M059J (cell line): ENCODE measurements at places on chromosomes 7 and 10. TPM values are rescaled to one million over a fixed set of nuclear protein-coding genes. Genes with fewer than 3 reads are reported as not detected.

DNA sequence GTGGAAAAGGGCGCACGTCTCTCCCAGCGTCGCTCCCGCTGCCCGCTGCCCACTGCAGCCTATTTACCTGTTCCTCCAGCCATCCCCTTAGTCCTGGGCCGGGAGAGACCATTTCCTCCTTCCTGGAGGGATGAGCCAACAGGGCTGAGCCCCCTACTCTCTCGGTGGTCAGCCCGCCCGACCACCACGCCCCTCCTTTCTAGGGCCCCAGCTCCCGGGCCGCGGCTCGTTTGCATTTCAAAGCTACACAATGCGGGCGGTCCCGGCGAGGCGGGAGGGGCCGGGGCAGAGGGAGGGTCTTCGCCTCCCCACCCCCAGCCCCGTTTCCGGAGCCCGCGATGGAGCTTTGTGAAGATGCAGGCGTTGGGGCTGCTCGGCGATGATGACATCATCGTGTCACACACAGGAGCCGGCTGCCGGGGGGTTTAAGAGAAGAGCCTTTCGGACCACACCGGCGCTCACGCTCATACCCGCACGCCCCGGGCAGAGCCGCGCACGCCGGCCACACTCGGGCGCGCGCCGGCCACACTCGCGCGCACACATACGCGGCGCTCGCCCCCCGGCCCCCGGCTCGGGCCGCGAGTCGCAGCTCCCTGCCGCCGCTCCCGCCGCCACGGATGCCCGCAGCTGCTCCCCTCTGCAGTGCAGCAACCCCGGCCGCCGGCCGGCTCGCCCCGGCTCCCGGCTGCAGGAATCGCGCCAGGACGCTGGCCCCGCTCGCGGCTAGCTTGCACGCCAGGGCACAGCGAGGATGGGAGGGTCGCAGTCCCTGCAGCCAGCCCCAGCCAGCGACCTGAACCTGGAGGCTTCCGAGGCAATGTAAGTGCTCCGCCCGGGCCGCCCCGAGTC lies 107.7 kb upstream of the BTBD16 start:
- peak; percentile 48 for DNase-seq

The MDFIC gene
- total RNA-seq: 13.6 and 19.1 TPM in 2 replicates

DNA sequence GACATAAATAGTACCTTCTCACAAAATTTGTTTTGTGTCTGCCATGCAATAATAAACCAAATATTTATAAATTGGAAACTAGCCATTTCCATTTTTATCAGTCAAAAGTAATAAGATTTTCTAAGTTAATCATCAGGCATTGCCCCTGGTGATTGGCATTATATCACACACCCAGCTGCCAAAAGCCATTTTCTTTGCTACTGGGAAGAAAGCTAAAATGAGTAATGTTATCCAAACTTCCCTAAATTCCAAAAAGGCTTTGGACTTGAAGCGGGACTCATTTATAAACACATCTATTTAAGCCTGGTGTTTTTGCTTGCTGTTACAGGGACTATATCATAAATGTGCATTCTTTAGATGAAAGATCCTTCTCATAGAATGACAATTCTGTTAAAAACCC lies 86.0 kb downstream of the AKR1D1 start:
- DNase-seq: no peak

The WASHC2C gene
- 6.6 and 11.8 TPM in 2 replicates for total RNA-seq

DNA sequence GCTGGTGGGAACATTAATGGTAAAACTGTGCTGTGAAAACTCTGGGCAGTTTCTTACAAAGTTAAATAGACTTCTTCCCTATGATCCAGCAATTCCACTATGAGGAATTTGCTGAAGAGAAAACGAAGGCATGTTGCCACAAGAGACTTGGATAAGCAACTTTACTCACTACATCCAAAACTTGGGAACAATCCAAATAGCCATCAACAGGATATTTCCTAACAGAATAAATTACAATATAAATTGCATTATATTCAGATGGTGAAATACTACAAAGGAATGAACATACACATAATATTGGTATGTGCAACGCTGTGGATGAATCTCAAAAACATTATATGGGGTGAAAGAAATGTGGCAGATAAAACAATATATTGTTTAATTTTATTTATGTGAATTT lies 21.4 kb upstream of the MKI67 start:
- DNase-seq: peak; percentile 18

- peak; percentile 88 for DNase-seq
Measured at GRCh38 chr7:80941208-80941758, 22.4 kb upstream of the SEMA3C start.

DNA sequence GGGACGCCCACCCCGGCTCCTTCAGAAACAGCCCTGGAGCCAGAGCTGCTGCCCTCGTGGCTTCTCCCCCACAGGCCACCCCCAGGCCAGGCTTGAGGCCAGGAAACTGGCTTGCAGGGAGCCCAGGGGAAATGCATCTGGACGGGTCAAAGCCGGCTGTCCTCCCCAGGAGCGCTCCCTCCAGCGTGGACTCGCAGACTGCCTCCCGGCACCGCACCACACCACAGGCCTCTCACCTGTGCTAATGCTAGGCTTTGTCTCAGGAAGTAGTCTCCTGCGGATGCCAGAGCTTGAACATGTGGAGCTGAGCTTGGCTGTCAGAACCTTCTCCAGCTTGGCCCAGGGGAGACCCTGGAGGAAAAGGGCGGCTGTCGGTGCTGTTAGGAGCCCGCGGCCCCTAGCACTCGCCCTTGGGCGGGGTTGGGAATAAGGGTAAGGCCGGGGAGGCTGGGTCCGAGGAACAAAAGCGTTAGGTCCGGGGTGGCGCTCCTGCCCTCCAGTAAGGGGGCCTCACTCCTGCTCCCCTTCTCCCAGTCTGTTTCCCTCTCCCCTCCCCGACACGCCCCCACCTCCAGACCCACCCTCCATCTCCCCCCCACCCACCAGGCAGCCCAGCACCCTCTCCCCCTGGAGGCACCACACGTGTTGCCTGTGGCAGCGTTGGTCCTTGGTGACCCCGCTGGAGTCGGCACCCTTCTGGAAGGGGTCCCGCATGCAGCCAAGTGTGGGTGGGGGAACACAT lies 21.6 kb upstream of the DRGX start:
- DNase-seq: no peak

DNA sequence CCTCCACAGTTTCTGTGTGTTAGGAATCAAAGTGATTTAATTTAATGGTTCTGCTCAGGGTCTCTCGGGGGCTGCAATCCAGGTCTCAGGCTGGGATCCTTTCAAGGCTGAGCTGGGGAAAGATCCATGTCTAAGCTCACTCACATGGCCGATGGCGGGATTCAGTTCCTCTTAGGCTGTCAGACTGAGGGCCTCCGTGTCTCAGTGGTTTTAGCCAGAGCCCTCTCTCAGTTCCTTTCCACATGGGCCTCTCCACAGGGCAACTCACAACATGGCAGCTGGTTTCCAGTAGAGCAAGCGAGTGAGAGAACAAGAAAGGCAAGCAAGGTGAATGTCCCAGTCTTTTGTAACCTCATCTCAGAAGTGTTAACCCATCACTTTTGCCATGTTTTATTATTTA lies 26.9 kb downstream of the CAV1 start:
- DNase-seq: no peak

The UBE2H gene
- 60.5 and 98.3 TPM in 2 replicates for total RNA-seq

GRCh38 chr7:125568799-125569198 lies 639.2 kb upstream of the POT1 start:
- DNase-seq: no peak

DNA sequence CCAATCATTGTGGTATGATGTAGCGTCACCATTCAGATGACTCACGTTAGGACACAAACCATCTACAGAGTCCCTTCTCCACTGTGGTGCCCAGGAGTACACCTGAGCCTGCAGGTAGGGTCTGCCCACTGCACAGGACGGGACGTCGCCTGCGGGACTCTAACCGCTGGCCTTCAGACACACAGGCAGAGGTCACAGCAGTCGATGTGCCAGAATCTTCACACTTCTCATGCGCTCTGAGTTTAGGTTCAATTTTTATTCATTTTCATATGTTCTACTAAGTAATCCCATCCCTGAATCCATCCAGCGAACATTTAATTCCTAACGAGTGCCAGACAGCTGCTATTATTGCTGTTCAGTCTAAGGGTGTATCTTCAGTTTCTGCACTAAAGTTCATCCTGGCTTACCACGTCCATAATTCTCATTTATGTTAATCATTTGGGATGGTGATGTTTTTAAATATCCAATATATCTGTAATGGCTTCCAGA lies 73.3 kb downstream of the CXCL12 start:
- DNase-seq: no peak

The ATP5F1C gene
- 258 and 346 TPM in 2 replicates for total RNA-seq

DNA sequence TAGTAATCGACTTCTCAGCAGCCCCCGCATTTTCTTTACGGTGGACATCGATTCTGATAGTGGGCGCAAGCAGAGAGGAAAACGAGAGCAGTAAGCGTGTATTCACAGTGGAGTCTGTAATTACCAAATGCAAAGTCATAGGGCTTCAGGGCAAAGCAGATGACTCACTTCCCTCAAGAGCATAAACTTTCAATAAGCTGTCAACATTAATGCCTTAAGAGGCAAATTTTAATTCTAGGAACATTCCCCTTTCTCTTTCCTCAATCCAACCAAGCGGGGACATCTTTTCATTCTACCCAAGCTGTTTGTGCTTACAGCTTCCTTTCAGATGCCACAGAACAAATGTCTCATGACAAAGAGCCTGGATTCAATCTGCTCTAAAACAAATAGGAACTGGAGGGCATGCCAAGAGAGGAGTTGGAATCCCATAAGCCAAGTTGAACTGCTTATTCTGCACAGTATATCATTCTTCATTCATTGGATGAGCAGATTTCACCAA lies 48.6 kb downstream of the MALSU1 start:
- DNase-seq: peak; percentile 95

The CLRN3 gene
- total RNA-seq: not detected in 2 replicates

DNA sequence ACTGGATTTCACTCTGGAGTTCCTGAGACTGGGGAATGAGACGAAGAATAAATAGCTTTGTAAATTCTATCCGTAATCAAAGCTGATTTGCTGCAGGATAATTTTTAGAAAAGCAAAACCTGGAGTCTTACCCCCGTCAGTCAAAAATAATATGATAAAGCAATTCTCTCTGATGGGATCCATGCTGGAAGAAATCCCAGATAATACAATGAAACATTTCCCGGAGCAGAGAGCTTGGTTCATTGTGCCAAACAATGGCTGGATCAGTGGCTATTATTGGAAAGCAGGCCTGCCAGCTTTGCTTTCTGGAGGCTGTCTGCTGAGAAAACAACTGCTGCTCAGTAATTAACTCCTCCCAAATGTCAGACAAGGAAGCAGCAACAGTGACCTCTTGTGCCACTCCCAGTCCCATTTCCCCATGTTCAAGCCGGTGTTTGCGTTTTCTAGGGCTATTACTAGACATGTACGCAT lies 609.4 kb upstream of the PCDH15 start:
- no peak for DNase-seq

The C7orf57 gene
- total RNA-seq: 0.25 and 0.62 TPM in 2 replicates

- no peak for DNase-seq
Measured at GRCh38 chr10:588246-589165, 101.0 kb downstream of the DIP2C start.

The PRLHR gene
- not detected in 2 replicates for total RNA-seq

GRCh38 chr10:79273604-79274003 lies 73.7 kb upstream of the PPIF start:
- DNase-seq: no peak

GRCh38 chr7:106082087-106082854 lies 29.8 kb downstream of the SYPL1 start:
- DNase-seq: no peak

DNA sequence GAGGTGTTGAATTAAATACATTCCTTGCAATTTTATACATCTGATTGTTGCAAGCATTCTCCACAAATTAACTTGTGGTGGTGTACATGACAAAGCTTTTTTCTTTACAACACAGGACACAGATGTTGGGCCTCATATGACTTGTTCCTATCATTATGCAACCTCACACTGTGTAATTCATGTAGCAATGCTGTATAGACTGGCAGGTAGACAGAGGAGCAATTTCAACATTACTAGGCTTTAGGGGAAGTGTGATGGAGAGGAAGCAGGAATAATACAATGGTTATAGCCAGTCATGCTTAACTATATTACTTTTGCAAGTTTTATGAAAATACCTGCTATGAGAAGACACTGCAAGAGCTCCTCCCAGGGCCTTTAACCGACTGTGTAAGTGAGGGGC lies 832.1 kb downstream of the CNTNAP2 start:
- no peak for DNase-seq

- DNase-seq: peak; percentile 76
Measured at GRCh38 chr7:2572101-2572842, 13.5 kb downstream of the IQCE start.

GRCh38 chr7:2523461-2523936 lies 3.9 kb downstream of the LFNG start:
- no peak for DNase-seq

The AUTS2 gene
- total RNA-seq: 1.9 and 6.9 TPM in 2 replicates

- DNase-seq: no peak
Measured at GRCh38 chr7:33596686-33597085, 308.7 kb upstream of the BMPER start.
